ENCODE measurements at places on chromosomes 13 and 19.

DNA sequence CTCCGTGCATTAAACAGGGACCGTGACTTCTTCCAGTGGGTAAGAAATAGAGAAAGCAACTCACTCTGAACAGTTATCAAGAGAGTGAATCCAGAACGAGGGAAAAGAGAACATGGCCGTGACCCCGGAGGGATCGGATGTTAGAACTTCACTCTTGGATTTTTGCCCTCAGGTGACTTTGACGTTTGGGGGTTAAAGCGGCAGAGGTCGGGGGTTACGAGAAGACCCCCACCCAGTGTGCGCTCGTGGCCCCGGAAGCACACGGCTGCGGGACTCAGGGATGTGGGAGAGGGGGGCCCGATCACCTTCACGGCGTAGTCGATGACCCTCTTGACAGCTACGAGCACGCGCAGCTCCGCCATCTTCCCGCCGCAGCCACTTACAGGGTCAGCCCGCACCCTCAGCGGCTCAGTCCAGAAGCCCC is at the start of gene ETFB:
TSS of gene ETFB (minus strand) at position 424 of the 424 bp plus-strand sequence. CDS start at position 362, 62 bp downstream.
- no peak for DNase-seq

DNA sequence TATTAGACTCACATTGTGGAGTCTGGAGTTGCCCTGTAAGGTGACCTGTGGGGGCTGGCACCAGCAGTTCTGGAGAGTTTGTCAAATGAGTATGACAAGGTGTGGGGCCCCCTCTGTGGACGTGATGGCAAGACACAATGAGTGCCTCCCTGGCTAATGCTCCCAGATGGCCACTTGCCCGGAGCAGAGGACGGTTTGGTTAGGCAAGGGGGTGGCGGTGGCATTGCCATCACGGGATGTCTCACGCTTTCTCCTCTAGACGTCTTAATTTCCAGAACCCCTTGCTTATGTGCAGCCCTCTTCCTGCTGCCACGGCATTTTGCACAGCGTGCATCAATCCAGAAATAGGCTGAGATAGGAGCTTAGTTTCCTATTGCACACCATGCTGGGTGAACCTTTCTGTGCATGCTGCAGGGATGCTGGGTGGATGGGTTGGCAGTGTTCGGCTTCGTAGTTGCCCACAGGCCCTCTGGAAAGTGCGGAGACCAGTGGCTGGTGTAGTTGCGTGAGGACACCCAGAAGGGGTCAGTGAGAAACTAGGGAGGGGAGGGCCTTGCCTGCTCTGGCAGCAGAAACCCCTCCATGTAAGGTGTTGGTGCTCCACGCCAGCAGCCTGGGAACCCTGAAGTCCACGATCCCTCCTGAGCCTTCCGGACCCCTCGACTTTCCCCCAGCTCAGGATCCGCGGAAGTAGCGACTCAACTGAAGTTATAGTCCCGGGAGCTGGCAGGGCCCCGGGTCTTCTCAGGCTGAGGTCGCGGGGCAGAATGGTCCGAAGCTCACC is 18.1 kb upstream of the LRP3 start:
- DNase-seq: no peak

- no peak for DNase-seq
Measured at GRCh38 chr19:9857076-9857721, 22.1 kb downstream of the PIN1 start.

- no peak for DNase-seq
Measured at GRCh38 chr13:23531446-23531845, 38.8 kb upstream of the TNFRSF19 start.

DNA sequence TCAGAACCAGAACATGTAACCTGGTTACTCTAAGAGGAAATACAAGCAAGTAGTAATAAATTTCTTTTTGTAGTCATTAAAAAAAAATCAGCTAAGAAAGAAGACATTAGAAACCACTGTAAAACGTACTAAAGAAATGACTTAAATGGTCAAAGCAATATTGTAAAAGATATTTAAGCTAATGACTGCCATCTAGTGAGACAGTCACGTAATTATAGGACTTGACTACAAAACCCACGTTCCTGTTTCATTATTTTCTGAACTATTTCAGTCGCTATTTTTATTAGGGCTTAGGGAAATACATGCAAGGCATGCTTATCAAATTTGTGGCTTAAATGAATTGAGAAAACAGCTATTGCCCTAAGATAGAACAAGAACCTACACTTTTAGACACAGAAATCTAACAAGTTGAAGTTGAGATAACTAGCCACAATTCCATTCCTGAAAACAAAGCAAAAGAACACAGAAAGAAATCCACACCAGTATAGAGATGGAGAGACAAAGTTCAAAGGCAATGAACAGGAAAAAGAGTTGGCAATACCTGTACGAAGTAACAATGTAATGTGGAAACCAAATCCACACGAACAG is 17.9 kb downstream of the ALG5 start:
- DNase-seq: peak; percentile 14

GRCh38 chr19:6828698-6829633 is 56.5 kb downstream of the VAV1 start:
- DNase-seq: peak; percentile 20

DNA sequence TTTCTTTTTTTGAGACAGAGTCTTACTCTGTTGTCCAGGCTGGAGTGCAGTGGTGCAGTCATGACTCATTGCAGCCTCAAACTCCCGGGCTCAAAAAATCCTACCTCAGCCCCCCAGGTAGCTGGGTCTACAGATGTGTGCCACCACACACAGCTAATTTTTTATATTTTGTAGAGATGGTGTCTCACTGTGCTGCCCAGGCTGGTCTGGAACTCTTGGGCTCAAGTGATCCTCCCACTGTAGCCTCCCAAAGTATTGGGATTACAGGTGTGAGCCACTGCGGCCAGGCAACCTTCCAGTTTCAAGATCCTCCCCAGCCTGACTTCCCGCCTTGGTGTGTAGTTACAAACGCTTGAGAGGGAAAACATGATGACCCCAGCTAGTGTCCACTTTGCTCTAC is 22.2 kb downstream of the CNFN start:
- no peak for DNase-seq

DNA sequence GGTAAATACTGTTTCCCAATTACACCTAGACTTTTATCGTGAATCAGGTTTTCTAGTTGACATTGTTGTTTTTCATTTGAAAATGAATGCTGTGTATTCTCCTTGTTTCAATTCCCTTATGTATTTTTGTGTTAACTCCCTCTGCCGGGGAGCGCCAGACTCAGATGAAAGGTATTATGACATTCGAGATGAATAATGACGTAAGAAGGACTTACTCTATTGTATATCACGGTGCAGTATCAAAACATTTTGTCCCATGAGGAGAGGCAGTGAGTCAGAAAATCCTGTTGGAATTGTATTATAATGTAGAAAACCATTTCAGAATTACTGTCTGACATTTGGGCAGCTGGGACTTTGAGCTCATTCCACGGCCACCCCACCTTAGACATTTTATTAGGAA is 61.6 kb downstream of the LRCH1 start:
- no peak for DNase-seq

- DNase-seq: no peak
Measured at GRCh38 chr19:18480006-18480691, 41.7 kb downstream of the ELL start.

DNA sequence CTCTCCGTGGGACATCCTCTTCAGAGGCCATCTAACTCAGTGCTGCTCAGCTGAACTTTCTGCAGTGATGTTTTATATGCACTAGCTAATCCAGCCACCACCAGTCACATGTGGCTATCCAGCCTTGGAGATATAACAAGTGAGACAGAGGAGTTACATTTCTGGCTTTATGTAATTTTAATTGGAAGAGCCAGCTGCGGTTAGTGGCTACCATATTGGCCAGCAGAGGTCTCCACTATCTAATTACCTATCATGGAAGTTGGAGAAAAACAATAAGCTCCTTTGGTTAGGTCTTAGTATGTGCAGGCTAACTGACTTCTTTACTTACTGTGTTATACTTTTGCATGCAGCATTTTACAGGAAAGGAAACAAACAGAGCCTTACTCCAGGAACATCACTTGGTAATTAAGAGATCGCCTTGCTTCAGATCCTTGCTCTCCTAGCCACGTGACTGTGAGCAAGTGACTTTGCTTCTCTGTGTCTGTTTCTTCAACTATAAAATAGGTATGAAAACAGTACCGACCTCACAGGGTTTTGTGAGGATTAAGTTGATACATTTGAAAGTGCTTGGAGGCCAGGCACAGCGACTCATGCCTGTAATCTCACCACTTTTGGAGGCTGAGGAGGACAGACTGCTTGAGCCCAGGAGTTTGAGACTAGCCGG is 1.6 kb upstream of the KLK10 start:
- peak; percentile 24 for DNase-seq

- DNase-seq: peak; percentile 11
Measured at GRCh38 chr19:48724796-48725753, 5.5 kb upstream of the MAMSTR start.

DNA sequence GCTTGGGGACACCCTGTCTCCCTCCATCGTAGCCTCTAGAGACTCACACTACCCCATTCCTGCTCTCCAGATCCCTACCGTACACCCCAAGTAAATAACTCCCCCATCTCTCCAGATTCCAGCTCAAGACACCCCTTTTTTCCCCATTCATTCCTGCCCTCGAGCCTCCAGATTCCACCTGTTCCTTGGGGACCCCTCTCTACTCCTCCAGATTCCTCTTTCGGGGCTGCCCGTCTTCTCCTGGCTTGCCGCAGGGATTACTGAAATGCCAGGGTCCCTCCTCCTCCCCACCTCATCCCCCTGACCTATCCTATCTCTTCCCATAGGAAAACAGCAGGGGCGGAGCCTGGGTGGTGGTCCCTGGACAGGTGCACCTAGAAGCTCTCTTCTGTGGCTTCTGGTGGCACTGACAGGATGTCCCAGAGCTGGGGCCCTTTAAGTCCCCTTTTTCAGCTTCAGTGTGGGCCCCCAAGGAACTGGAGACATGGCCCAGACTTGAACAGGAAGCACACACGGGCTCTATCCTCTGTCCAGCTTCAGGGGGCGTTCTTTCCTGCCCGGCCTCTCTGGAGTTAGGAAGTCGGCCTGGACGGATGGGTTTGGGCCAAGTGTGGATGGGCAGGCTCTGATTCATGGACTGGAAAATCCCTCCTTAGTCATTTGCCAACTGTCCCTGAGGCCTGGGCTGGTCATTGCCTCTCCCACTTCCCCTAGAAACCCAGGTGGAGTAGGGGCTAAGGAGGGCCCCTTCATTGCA is 1.2 kb downstream of the ZSWIM4 start:
- DNase-seq: peak; percentile 4

- DNase-seq: no peak
Measured at GRCh38 chr13:112705286-112705685, 15.4 kb downstream of the ATP11A start.

- DNase-seq: no peak
Measured at GRCh38 chr13:113952983-113953520, 20.8 kb downstream of the C13orf46 start.

- no peak for DNase-seq
Measured at GRCh38 chr19:30666301-30666803, 294.2 kb downstream of the ZNF536 start.

DNA sequence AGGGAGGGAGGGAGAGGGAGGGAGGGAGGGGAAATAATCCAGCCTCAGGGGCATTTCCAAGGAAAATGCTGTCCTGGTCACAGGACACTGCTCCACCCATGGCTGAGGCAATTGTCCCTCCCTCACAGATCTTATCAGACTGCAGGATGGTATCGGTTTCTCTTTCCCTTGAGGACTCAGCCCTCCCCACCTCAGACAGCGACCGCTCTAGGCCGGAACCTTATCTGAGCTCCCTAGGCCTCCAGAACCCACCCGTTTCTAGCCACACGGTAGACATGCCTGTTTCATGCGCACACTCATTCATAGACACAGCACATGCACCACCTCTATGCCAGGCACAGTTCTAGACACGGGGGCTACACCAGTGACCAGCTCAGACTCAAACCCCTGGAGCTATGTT is 10.0 kb upstream of the IZUMO2 start:
- DNase-seq: no peak

- DNase-seq: peak; percentile 80
Measured at GRCh38 chr13:41060724-41061074, 610 bp upstream of the WBP4 start.

- DNase-seq: no peak
Measured at GRCh38 chr19:15379999-15380647, 536 bp upstream of the AKAP8 start.

DNA sequence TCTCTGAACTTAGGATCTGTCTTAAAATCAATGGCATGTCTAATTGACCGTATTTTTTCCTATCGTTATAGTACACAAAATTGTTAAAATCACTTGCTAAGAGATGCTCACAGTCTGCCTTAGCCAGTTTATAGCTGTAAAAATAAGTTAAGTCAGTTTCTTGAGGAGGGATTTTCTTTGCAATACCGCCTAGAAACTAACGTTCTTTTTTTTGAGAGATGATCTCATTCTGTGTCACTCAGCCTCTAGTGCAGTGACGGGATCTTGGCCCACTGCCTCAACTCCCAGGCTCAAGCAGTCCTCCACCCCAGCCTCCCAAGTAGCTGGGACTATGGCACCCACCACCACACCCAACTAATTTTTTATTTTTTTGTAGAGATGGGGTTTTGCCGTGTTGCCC is 4.4 kb downstream of the CKAP2 start:
- no peak for DNase-seq

GRCh38 chr13:102401265-102401664 is 583 bp downstream of the FGF14 start:
- DNase-seq: no peak

DNA sequence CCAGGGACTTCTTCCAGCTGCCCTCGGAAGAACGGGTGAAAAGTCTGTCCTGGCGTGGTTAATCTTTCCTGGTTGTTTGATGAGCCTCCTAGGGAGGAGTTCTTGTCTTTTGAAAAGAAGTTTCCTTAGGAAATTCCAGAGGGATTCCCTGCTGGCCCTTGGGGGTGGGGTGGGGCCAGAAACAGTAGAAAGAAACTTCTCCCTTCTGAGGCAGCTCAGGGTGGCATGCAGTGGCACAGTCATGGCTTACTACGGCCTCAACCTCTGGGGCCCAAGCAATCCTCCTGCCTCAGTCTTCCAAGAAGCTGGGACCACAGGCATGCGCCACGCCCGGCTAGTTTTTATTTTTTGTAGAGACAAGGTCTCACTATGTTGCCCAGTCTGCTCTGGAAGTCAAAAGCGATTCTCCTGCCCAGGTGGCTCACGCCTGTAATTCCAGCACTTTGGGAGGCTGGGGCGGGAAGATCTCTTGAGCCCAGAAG is 1.5 kb downstream of the ZNF101 start:
- no peak for DNase-seq

- DNase-seq: no peak
Measured at GRCh38 chr19:28444362-28444761, 768.6 kb downstream of the UQCRFS1 start.

GRCh38 chr13:33640832-33641231 is 177.1 kb upstream of the RFC3 start:
- no peak for DNase-seq

DNA sequence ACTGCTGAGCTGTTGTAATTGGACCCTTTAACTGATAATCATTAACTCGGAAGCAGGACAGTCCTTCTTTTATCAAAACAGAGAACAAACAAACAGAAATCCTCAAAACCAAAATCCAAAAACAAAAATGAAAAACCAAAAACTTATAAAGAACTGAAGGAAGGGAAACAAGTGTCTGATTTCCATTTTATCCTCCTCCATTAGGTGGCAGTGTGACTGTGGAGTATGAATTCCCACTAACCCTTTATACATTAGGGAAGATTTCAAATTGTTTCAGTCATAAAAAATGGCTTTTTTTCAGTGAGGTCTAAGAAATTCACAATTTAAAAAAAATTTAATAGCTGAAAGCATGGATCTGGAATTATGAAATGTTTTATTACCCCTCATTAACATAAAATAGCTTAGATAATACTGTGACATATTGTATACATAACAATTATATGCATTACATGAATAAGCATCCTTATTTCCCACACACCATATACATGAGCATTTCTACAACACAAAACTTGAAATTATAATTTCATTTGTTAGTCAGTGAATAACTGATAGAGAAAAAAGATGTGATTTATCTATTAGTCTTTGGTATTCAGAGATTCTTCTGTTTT is 1074.3 kb upstream of the PCDH9 start:
- DNase-seq: no peak
